ENCODE measurements at places on chromosomes 11 and 22.

- DNase-seq: no peak
Observed at GRCh38 chr11:61860054-61860903, 31.1 kb downstream of the FADS3 start.

DNA sequence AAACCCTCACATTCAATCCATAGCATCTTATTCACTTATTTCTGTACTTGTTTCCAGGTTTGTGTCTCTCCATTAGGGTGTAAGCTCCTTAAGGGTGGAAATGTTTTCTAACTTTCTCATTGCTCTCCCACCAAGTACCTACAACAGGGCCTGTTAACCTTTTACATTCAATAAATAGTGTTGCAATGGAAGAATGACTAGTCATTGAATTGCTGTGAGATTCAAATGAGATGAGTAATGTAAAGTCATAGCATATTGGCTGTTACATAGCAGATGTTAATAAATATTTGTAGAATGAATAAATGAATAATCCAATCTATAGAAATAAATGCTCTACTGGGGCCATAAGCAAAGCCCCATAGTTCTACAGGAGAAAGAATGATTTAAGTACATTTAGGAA lies 75.4 kb upstream of the DDI1 start:
- DNase-seq: no peak

DNA sequence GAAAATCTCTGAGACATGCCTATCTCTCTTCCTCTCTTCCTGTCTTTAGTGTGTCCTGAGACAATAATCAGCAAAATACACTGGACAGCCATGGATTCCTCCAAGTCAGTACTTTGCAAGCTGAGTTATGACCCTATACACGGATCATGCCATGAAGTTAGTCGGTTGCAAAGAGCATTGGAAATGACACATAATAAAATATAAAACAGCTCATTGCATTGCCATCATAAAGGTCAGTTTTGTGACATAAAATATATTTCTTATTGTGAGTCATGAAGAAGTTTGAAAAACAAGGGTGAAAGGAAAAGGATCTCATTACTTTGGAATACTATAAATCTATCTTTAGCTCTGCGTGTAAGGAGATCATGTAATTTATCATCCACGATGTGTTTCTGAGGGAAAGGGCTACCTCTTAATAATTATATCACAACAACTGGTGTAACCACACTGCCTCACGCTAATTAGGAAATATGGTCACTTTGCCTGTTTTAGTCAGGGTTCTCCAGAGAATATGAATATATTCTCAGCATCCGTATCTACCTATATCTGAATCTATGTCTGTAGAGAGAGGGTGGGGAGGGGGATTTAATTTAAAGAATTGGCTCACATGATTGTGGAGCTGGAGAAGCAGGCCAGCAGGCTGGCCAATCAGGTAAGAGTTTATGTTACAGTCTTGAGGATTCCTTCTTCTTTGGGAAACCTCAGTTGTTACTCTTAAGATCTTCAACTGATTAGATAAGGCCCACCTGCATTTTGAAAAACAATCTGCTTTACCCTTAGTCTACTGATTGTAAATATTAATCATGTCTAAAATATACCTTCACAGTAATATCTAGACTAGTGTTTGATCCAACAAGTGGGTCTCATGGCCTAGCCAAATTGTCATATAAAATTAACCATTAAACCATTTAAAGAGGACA lies 198.8 kb downstream of the FAT3 start:
- no peak for DNase-seq

GRCh38 chr22:40628354-40629042 lies 8.0 kb downstream of the MRTFA start:
- DNase-seq: no peak

DNA sequence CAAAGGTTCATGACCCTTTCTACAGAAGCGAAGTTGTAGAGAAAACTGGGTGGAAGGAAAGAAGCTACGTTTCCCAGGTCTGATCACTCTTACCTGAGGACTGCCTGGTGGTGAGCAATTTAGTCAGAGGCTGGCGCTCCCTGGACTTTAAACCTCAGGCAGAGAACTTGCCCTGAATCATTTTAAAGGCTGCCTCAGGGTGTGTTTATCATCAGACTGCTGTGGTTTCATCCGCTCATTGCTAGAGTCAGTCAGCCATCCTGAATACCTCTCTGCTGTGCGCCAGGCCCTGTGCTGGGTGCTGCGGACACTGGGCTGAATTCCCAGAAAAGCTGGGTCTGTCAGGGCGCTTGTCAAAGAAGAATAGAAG lies 2.7 kb downstream of the DTX4 start:
- no peak for DNase-seq

- no peak for DNase-seq
Observed at GRCh38 chr11:122197066-122197987, 81.3 kb upstream of the BLID start.

DNA sequence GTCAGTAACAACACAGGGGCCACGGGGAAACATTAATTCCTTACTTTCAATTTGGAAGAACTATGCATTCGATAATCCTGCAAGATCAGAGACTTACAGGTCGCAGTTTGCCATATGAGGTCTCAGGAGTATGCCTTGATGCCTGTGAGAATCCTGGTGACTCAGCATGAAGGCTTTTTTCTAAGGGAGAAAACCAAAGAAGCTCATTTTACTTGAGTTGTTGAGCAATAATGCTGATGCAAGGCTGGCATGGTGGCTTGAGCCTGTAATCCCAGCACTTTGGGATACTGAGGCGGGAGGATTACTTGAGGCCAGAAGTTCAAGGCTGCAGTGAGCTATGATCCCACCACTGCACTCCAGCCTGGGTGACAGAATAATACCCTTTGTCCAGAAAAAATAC lies 26.6 kb downstream of the ATG16L2 start:
- no peak for DNase-seq

DNA sequence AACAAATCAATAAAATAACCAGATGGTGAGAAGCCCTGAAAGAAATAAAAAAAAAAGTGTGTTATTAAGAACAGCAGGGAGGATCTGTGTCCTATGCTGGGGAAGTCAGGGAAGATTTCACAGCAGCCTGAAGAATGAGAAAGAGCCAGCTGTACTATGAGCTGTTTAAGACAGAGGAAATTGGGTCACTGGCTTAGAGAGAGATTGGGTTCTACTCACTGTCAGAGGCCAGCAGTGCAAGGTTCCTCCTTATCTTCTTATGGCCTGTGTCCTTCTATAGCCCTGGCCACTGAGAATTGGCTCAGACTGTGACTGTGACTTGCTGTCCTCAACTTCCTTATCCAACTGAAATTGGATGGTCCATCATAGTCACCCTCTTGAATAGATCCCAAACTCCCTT lies 54.8 kb upstream of the FDX1 start:
- no peak for DNase-seq

GRCh38 chr22:25564979-25565677 lies 653 bp downstream of the GRK3 start:
- DNase-seq: no peak

DNA sequence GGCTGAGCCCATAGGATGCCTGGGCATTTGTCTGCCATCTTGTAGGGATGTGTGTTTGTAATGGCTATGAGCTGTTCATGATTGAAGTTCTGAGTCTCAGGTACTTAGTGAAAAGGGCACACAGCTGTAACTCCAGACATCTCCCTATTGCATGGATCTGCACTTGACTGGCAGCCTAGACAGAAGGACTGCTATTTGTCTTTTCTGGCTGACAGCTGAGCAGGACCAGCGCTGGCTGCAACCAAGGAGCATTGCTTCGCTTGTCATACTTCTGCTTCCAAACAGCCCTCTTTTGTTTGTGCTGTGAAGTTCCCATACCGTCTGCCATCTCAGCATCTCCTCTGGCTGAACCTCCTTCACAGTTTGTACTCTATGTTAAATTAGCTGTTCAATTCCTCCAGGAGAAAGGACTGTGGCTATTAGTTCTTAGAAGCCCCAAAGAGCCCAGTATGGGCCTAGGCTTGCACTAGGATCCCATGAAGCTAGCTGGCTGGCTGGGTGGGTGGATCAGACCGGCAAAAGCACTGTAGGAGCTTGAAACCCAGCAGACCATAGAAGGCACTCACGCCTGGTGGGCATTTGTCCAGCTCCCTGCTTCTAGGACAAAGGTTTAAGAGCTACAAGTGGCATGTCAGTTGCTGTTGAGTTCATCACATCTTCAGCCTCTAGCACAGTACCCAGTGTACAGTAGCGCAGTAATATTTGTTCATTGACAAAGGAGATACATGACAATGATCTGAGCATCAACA lies 20.4 kb downstream of the HIRA start:
- DNase-seq: no peak

GRCh38 chr11:36191941-36192340 lies 97.3 kb downstream of the COMMD9 start:
- DNase-seq: no peak

GRCh38 chr11:65621460-65621859 lies 5.9 kb downstream of the PCNX3 start:
- no peak for DNase-seq

DNA sequence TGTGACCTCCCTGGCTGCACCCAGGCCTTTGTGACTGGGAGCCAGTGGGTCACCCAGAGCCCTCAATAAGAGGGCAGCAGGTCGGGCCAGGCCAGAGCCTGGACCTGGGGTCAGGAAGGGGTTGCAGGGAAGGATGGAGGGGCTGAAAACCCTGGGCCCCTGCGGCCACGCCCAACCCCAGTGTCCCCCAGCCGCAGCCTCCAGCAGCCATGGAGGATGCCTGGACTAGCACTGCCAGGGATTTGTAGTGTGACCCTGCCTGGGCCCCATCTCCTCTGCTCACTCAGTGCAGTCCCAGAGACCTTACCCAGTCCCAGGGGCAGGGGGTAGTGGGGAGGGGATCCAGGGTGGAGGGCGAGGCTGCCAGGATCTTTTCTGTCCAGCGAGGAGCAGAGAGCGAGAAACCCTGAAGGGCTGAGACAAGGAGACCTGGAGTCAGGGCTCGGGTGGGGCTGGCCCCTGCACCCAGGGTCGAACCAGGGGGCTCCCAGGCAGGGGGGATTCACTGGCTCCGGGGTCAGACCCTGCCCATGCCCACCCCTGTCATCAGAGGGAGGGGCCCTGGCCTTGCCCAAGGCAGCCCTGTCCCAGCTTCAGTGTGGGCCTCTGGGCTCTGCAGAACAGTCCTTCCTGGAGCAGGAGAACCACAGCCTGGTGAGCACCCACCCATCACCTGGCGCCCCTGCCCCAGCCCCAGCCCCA lies 187.5 kb downstream of the IGLL1 start:
- no peak for DNase-seq

DNA sequence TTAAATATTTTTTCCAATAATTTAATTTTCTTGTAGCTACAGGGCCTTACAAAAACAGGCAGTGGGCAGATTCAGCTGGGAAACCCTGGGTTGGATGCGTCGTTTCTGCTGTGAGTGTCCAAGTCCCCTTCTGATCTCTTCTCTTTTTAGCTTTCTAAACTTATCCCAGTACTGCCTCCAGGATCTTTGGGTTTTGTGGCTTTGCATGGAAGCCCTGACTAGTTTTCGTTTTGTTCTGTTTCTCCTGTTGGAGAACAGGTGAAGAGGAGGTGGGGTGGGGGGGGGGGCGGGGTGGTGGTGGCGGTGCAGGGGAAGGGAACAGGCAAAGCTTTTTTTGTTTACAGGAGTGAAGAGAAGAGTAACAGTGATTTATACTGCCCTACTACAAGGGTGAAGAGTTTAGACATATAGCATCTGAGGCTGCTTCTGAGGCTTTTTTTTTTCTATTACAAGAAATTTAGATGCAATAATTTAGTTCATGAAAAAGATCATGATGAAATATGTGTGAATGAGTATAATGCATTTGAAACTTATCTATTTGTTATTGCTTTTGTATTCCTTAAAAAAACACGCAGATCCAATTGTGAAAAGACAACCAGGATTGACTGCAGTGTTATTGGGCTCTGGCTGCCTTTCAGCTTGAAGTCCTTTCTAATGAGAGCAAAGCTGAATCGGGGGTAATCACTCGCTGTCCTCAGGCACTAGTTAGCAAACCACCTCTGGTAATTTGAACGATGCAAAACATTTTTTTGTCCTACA lies 142.9 kb downstream of the NCAM1 start:
- DNase-seq: no peak

DNA sequence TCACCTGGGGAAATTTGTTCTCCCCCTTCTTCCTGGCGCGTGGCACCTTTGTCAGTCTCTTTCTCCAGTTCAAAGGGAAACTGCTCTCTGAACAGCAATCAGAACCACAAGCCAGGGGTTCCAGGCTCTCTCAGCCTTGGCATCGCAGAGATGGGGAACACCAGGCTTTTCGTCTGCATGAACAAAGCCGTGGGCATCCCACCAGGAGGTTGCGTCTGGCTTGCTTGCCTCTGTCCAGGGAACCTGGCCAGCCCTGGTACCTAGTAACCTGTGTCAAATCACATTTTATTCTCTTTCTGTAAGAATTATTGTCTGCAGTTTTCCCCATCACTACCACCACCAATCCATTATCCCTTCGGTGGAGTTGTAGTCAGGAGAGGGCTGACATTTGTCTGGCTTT lies 107.0 kb downstream of the WNT7B start:
- no peak for DNase-seq

GRCh38 chr11:131628739-131629138 lies 258.3 kb downstream of the NTM start:
- DNase-seq: no peak

DNA sequence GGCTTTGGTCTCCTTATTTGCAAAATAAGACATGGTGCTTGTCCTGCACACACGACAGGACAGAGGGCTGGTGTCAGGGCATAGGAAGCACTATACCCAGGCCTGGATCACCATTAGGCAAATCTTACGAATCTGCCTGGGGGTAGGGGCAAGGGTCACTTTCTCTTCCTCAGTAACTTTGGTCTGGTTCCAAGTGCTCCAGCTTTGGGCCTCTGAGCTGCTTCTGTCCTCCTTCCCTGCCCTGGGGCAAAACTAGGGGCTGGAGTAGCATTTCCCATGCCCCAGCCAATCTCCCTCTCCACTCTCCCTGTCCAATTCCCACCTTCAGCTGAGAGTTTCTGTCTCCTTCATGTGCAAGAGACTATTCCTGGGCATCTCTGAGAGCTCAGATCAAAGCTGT lies 123.7 kb upstream of the NECTIN1 start:
- no peak for DNase-seq

DNA sequence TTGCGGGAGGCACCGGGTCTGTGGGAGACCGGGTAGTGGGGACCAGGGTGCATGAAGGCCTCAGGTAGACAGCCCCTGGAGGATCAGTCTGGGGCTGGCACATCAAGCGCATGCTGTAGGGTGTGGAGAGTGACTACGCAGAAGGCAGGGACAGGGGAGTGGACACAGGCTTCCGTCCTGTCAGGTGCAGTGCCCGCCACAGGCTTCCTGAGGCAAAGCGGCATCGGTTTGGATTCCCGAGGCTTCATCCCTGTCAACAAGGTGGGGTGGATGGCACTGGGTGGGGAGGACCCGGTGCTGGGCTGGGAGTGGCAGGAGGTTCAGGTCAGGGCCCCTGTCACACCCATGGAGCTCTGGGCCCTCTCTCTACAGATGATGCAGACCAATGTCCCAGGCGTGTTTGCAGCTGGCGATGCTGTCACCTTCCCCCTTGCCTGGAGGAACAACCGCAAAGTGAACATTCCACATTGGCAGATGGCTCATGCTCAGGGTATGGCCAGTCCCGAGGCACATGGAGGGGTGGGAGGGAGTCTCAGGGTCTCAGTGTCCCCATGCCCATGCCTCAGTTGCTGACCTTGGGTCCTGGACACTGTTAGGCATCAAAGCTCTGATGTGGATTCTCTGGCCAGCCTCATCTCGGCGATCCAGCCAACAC lies 4.5 kb upstream of the LZTR1 start:
- no peak for DNase-seq

Data from spinal cord (tissue), 10 donors.